ENCODE measurements at places on chromosomes 5 and 9.

- DNase-seq = no peak
These were observed 252.6 kb downstream of the ACTL7B start for GRCh38 chr9:108603141-108603540.

- DNase-seq = no peak
These were observed 2.2 kb downstream of the DNAJC25 start for GRCh38 chr9:111633389-111633736.

DNA sequence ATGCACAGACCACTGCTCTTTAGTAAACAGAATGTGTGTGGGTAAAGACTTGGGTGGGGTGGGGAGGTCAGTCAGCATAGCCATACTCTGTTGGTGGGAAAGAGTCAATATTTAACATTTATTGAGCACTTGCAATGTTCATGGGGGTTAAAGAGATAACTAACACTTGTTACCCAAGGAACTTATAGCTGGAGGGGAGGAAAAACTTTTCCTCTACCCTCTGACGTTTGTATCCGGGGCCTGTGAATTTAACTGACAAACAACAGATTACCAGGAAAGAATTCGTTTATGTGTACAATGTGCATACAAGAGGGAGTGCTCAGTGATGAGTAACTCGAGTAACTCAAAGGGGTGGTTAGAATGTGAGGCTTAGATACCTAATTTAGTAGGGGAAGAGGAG is 6.8 kb upstream of the CLINT1 start:
- no peak for DNase-seq

DNA sequence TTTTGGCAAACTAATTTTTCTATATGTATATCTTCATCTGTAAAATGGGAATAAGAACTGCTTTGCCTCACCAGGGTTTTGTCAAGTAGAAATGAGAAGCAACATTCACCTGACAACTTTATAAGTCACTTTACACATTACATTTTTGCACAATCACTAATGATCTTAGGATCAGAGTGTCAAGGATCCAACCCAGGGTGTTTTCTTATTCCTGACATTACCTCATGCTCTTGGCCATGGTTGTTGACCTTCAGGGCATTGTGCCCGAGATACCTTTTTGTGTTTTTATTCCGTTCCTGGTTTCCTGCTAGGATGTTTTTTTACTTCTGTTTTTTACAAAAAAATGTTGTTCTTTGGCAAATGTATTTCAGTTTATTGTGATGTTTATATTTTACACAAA is 22.2 kb upstream of the RASA1 start:
- DNase-seq = no peak

DNA sequence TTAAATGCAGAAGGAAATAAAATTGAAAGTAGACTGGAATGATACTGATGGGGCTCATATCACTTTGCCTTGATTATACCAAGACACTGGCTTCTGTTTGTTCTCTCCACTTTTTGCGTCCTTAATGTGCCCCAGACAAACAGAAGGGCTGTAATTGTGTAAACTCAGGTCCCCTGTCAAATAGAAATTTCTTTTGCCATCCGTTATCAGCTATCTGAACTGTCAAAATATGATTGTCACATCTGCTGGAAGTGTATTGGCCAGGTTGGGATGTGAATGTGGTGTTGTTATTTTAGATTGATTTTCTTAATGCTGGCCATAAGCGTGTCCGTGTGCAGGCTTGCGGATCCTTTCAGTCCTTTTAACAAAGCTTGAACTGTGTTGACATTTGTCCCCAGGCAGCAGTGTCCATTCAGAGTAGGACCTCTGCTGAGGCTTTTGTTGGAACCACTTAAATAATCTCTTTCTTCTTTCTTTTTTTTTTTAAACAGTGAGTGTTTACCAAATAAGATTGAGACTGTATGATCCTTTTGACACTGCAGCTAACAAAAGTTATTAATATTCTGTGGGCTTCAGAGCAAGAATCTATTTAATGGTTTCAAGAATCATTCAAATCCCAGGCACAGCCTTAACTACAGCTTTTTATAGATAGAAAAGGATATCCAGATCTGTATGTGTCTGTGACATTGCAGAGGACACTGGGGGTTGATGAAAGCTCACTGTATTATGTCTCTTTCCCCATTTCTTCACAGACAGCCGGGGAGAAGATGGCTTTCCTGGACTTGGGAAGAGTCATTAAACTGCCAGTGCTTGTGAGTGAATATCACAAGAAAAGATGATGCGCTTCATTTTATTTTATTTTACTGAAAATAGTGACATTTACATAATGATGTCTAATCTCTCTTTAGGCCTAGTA is 171.7 kb downstream of the ZNF608 start:
- no peak for DNase-seq
